ENCODE measurements at places on chromosomes 1 and 21.

- DNase-seq = peak; percentile 45
These were observed 655 bp downstream of the COL6A1 start for GRCh38 chr21:45982092-45982757.

- DNase-seq = no peak
These were observed 8.9 kb downstream of the NUP210L start for GRCh38 chr1:154145986-154146385.

GRCh38 chr21:44878053-44878982 is 4.8 kb upstream of the PTTG1IP start:
- no peak for DNase-seq

DNA sequence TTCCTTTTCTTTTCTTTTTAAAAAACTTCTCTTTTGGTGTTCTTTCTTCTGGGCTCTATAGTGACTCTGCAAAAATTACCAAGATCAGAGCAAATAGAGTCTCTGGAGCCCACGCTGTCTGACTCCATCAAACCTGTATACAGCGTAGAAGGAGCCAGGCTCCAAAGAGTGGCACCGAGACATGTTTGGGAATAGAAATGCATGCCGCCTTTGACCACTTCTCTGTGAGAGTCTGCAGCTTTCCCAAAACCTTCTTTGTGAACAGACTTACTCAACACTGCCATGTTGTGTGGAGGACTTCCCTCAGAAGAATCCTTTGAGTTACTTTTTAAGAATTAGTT is 55.3 kb downstream of the GORAB start:
- DNase-seq = no peak

GRCh38 chr1:170355267-170355801 is 176.6 kb upstream of the GORAB start:
- no peak for DNase-seq

GRCh38 chr1:91513160-91513559 is 12.5 kb downstream of the CDC7 start:
- DNase-seq = peak; percentile 27

GRCh38 chr1:34163792-34164731 is 968 bp downstream of the CSMD2 start:
- DNase-seq = peak; percentile 60

DNA sequence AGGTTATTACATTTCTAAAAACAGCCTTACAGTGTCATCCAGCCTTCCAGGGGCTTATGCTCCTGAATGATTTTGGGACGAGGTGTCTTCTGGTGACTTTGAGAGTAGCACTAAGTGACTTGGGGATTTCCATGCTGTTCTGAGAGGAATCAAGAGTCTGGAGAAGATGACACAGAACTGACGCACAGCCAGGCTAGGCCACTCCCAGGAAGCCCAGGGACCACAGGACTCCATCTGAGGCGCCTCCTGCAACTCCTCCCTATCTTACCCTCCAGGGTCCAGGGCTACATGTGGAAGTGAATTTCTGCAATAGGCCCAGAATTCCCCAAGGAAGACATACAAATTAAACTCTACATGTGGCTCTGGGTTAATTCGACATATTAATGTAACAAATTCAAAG is 92.5 kb downstream of the SLC25A24 start:
- DNase-seq = peak; percentile 50

GRCh38 chr1:230188826-230189225 is 121.8 kb downstream of the GALNT2 start:
- no peak for DNase-seq
